ENCODE measurements at places on chromosomes 16 and 17.

- DNase-seq, result no peak
These were observed 8.4 kb downstream of the SOST start for GRCh38 chr17:43750153-43750552.

GRCh38 chr16:85253084-85253941, 141.0 kb upstream of the CIBAR2 start:
- peak; percentile 70 for DNase-seq

DNA sequence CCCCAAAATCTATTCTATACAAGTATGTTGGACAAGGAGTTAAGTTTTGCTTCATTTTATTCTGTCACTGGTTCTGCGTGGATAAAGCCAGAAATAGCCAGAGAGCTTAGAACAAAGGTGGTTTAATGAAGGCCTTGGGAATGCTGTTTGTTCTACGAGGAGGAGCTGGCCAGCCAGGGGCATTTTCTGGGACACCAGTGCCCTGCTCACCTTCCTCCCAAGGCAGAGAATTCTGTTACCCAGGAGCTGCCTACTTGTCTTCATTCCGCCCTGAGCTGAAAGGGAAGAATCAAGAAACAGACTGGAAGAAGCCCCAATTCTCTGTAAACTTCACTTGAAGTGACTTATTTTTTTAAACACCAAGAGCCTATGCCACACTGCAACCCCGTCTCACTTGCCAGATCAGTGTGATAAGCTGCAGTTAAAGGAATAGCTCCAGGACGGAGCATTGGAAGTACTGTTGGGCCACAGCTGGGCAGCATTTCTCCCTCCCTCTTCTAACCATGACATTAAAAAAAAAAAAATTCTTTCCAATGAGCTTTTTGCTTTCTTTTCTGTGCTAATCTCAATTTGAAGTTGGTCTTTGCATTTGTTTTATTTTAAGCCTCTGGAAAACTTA, 149.8 kb upstream of the DYNLRB2 start:
- no peak for DNase-seq

GRCh38 chr17:75553295-75554110, 28.0 kb downstream of the LLGL2 start:
- no peak for DNase-seq

DNA sequence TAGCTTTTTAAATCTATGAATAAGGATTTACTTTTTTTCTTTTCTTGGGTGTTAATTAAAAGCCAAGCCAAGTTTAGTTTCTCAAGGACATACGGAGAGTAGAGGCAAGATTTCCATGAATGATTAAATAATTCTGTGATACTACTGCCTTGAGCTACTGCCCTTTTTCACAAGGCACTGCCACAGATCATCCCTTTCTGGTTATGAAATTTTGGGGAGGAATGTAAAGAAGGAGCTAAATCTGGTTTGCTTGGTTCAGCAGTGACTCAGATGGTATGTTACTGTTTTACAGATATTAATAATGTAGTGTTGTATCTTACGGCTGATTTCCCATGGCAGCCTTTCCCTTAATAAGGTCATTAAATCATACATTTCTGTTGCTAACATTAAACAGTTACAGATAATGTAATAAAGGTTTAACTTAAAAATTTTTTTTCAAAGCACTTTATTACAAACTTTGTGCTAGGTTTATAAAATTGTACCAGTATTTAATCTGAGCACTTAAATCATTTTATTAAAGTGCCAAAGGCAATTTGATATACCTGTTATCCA, 2.6 kb downstream of the WSB1 start:
- no peak for DNase-seq

DNA sequence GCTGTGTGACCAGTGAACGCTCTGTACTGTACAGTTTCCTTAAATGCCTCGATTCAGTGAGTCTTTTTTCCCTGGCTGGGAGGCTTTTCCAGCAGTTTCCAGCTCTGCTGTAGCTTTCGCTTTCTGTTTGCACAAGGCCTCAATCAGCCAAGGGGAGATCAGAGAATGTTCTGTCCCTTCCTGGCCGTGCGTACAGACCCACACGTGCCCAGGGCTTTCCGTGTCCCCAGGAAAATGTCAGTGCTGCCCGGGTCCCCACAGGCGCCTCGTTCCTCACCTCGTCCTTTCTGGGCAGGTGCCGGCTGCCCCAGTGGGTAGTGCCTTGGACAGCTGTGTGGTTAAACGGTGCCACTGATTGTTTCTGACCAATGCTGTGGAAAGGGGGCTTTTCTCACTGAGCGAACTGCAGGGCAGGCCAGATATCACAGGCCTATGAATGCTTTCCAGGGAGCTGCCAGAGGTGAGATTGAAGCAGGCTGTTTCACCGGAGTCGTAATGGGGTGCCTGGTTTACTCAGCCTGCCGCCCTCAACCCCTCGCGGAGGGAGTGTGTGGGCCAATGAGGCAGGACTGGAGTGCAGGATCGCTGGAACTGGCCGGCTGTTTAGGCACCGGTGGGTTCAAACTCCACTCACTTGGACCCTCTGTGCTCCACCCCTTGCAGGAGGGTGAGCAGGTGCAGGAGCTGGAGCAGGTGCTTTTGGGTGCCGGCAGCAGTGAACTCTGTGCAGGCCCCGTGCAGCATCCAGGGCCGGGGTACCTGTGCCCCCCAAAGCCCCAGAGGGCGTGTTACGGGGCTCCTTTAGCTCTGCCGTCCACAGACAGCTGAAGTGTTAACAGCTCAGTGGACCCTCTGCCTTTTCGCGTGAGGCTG, 44.4 kb downstream of the ZNF778 start:
- DNase-seq, result no peak

DNA sequence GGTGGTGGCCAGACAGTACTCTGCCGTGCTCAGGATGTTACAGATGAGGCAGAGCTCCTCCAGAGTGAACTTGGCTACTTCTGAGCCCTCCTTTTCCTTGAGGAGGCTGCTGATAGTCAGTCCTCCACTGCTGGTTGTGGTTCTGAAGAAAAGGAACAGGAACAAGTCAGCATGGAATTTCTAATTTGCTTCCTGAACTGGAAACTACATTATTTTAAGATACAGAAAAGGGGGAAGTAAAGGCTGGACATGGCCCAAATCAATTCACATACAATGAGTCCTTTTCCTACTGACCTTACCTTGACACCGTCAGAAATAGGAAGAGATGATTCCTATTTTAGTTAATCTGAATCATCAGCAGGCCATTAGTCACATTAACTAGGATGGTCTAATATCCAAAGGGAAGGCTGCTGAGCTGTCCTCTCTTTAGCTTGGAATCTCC, 154.2 kb downstream of the VPS53 start:
- DNase-seq, result no peak

DNA sequence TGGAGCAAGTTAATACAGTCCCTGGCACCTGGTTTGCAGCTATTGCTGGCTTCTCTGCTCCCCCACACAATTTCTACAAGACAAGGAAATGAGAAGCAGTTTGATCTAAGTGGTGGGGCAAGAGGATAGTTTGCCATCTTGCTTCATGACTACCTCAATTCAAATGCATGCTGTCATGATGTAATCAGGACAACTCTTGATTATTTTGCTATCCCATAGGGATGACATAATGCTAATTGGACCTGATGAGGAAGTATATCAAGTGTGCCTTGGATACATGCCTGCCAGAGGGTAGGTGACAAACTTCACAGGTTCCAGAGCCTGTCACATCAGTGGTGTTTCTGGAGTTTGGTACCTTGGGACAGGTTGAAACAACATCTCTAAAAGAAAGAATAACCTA, 40.9 kb downstream of the SLFN5 start:
- DNase-seq, result no peak

DNA sequence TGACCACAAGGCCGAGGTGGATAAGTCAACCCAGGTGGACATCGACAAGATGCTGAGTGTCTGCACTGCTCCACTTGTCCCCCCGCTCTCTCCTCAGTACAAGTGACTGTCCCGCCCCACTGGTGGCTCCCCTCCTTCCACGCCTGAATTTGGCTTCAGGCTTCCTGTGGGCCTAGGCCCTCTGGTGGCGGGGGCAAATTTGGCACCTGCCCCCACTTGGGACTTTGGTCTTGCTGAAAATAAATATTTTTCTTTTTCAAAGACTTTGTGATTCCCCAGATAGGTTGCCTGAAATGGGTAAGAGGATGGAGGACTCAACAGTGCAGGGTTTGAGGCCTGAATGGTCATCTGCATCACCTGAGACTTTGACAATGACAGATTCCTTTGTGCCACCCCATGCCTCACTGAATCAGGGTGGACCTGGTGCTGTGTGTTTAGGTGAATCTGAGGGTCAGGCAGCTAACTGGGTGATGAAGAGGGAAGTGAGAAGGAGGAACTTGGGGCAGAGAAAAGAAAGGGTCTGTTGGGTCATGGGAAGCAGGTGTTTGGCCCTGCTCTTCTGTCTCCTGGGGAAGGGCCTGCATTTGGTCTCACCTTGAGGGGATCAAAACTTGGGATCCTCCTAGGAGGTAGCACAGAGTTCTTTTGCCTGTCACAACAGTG, 2.0 kb downstream of the C16orf86 start:
- DNase-seq, result no peak

DNA sequence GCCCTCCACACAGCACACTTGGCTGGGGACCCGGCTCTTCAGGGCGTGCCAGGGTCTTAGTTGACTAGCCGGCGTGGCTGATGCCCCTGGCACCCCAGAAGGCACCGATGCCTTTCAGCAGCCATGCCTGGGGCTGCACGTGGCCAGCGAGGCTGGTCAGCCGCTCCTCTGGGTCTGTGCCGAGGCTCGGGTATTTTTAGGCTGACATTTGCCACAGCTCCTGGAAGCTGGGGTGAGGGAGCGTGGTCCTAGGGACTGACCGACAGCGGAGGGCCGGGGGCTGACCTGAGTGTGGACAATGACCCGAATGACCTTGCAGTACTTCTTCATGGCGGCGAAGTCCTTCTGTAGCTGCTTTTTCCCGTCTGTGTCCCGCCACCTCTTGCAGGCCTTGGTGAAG, 3.9 kb downstream of the RPL3L start:
- DNase-seq, result no peak

DNA sequence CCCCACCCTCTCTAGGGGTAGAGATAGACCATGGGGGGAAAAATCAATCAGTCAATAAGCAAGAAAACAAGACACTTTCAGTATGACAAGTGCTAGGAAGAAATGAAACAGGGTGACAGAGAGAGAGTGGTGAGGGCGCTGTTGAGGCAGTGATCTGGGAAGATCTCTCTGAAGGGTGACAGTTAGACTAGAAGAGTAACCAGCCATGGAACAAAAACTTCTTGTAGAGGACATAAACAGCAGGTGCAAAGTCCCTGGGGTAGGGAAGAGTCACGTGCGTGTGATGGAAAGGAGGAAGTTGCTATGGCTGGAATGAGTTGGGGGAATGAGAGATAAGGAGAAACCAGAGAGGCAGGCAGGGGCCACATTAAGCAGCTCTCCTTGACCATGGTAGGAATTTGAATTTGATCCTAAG, 16.8 kb upstream of the EMP2 start:
- DNase-seq, result no peak

GRCh38 chr17:28950017-28950751, 1.1 kb downstream of the PHF12 start:
- peak; percentile 70 for DNase-seq

GRCh38 chr16:28096983-28097899, 33.7 kb upstream of the GSG1L start:
- no peak for DNase-seq

DNA sequence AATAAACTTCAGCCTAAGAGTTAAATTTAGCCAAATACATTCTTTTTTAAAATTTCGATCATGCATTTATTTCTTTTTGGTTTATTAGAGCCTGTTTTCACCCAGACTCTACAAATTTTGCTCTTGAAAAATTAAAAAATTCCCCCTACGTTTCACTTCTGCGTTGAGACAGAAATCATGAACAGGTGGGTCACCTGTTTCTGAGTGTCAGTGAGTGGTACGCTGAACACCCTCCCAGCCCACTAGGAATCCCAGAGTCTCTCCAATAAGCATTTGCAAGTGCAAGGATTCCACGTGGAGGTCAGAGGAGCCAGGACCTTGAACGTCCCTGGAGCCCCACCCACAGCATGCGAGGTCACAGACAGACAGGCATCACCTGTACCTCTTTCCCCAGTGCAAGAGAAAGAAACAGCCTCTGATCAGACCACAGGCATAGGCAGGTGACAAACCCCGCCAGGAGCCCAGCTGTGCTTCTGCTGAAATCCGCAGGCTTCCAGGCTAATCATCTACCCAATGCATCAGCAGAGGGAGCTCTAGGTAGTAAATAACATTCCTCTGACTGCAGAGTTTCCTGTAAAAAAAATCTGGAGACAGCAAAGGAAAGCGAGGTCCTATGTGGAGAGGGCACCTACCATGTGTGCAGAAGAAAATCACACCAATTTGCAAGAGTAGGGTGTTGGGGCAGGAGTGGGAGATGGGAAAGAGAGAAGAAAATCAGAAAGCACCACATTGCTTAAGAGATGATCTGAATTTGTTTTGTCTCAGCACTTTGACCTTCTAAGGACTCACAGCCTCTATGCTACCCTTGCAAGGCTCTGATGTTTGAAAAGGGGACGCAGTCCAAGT, 5.9 kb upstream of the XYLT1 start:
- DNase-seq, result peak; percentile 66

GRCh38 chr16:14303182-14303618, 232.1 kb downstream of the MRTFB start:
- peak; percentile 34 for DNase-seq

GRCh38 chr17:1961189-1961588, 63.9 kb downstream of the RTN4RL1 start:
- DNase-seq, result no peak

- DNase-seq, result no peak
These were observed 386.6 kb downstream of the SOX9 start for GRCh38 chr17:72507370-72507769.

- no peak for DNase-seq
These were observed 3.0 kb upstream of the PIK3R6 start for GRCh38 chr17:8870406-8871040.

DNA sequence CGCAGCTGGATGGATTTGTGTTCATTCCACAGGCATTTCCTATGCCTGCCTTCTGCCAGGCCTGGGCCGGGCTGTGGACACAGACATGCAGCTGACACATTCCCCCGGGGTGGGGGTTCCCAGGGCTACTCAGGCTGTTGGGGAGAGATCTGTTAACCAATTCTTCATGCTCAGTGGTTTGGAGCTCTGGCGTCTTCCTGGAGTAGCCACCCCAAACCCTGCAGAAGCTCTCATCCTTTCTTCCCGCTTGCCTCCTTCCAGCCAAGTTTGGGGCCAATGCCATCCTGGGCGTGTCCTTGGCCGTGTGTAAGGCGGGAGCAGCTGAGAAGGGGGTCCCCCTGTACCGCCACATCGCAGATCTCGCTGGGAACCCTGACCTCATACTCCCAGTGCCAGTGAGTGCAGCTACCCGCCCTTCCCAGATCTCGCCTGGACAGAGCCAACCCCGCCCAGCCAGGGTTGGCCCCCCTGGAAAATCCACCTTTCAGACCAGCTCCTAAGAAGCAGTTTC, 2.6 kb downstream of the ENO3 start:
- no peak for DNase-seq

- DNase-seq, result peak; percentile 86
These were observed 1.2 kb downstream of the HCRT start for GRCh38 chr17:42183741-42184711.

DNA sequence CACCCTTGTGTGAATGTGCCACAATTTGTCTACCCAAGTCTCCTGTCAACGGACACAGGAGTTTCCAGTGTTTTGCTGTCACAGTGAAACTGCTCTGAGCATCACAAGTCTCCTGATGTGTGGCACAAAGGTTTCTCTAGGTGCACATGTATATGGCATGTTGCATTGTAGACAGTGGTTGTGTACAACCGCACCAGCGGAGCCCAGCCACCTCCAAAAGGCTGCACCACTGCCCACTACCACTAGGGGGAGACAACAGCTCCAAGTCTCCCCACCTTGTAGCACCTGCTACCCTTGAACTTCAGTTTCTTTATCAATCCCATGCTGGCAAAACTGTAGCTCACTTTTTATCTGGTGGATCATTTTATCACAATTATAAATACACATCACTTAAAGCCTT, 95.5 kb upstream of the ZNF469 start:
- no peak for DNase-seq

Data from adrenal gland (tissue), 19 donors.